ENCODE measurements at places on chromosomes 7 and 10. TPM values are rescaled to one million over a fixed set of nuclear protein-coding genes. Genes with fewer than 3 reads are reported as not detected.

Gene PRKG1
- 27.2 TPM for total RNA-seq

Gene ADAM8
- 2.7 TPM for total RNA-seq

Gene PAX4
- total RNA-seq = not detected

Gene CACNA2D1
- total RNA-seq = 134 TPM

Gene FAM131B
- 3.2 TPM for total RNA-seq

Gene SLC26A4
- total RNA-seq = 0.56 TPM

Gene SUN3
- total RNA-seq = not detected

Gene AKR1C4
- not detected for total RNA-seq

Gene JCAD
- total RNA-seq = 8.0 TPM

Gene SH2D4B
- 0.07 TPM for total RNA-seq

Gene SUMF2
- 212 TPM for total RNA-seq

Gene MOGAT3
- total RNA-seq = not detected

Gene LLCFC1
- total RNA-seq = not detected

Gene STEAP1
- 62.2 TPM for total RNA-seq

Gene SMO
- 17.6 TPM for total RNA-seq

Gene STEAP1B
- total RNA-seq = 23.4 TPM
